ENCODE measurements at places on chromosomes 3 and 15. TPM values are rescaled to one million over a fixed set of nuclear protein-coding genes. Genes with fewer than 3 reads are reported as not detected.
A peak's percentile ranks its signal among the peaks of the same experiment; 100 is the strongest.

MIX23 gene
- total RNA-seq: 60.7 TPM

- H3K27me3 ChIP-seq: no peaks in the 10 kb centered on the region
- no peak overlapping the region for H3K4me3 ChIP-seq
- H3K4me1 ChIP-seq: no peaks in the 10 kb centered on the region
- H3K36me3 ChIP-seq: no peaks in the 10 kb centered on the region
- no peak overlapping the region for H3K27ac ChIP-seq
- no peak for DNase-seq
Observed at GRCh38 chr3:49663831-49664230, 10.3 kb upstream of the APEH start.

GRCh38 chr15:62320259-62320658 is 155.2 kb upstream of the C2CD4B start:
- H3K4me1 ChIP-seq: no peaks in the 10 kb centered on the region
- no peaks in the 10 kb centered on the region for H3K36me3 ChIP-seq
- no peak overlapping the region for H3K27ac ChIP-seq
- H3K4me3 ChIP-seq: no peak overlapping the region
- H3K27me3 ChIP-seq: peaks cover 44% of the 10 kb centered on the region
- no peak for DNase-seq

DNA sequence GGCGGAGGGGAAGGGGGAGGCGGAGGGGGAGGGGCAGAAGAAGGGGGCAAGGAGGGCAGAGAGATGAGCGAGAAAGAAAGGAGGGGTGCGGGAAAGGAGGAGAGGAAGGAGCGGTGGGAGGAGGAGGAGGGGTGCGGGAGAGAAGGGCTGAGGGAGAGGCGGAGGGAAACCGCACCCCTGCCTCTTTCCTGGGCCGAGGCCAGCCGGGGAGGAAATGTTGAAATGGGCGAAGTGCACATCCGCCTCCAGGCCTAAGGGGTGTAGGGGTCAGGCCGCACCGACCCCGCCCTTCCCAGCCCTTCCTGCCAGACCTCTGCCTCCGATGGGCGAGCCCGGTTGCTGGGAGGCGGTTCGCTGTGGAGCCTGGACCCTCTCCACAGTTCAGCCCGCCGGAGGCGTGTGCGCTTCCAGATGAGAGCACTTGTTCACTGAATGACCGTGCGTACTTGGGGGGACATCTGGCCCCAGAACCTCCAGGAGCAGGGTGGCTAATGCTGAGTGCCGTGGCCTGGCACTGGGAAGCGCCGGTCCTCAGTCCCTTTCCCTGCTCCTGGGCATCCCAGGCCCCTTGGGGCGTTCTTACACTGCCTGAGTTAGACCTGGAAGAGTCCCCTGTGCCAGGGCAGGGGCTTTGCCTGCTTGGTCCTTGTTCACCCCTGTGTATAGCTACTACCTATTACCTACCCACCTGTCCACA is 110.3 kb upstream of the KLF13 start:
- no peak overlapping the region for H3K27ac ChIP-seq
- H3K27me3 ChIP-seq: no peaks in the 10 kb centered on the region
- H3K36me3 ChIP-seq: no peaks in the 10 kb centered on the region

DNA sequence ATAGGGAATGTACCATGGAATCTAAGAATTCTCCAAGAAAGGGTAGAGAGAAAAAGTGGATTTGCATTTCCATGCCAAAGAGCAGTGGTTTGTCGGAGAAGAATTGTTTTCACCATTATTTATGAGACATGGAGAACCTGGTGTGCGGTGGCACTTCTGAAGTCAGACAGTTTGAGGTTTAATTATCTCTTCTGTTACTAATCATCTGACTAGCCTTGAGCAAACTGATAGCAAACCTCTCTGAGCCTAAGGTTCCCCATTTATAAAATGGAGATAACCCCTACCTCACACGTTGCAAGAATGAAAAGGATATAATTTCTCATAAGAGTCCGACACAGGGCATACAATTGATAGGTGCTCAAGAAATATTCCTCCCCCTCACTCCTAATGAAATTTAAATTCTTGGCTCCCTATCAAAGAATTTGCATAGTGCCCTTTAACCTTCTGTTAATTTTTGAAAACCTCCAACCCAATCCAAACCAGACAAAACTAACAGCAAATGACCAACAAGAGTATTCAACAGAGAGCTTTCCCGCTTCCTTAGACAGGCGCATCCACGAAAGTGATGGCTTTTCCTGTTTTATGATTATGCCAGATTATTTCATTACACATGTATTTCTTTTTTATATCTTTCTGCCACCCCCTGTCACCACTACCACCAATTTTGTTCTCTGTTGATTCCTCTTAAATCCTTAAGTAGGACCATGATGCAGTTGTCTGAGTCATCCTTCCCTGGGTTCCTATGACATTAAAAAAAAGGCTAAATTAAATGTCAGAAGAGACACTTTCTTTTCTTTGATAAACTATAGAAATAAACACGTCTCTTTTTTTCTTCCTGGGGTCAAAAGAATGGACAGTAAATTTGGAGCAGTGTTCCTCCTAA is 28.5 kb downstream of the TMEM212 start:
- H3K27me3 ChIP-seq: no peaks in the 10 kb centered on the region
- peaks cover 16% of the 10 kb centered on the region for H3K4me1 ChIP-seq
- no peaks in the 10 kb centered on the region for H3K36me3 ChIP-seq
- H3K4me3 ChIP-seq: no peak overlapping the region

DNA sequence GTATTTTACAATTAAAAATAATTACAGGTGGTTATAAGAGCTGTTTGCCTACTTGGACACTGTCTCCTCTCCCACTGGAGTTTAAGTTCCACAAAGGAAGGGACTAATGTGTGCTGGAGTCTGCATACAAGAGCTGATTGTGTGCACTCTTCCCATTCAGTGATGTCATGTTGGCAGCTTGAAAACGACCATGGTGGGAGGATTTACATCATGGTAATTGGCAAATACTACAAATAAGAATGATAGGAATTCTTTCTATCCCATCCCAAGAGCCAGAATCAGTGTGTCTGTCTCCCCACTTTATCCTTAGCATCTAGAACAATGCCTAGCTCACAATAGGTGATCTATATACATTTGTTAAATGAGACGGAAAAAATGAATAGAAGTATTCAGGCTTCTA is 14.1 kb downstream of the ITGA11 start:
- no peak overlapping the region for H3K4me3 ChIP-seq
- peak; percentile 36 for DNase-seq
- H3K27me3 ChIP-seq: no peaks in the 10 kb centered on the region
- no peaks in the 10 kb centered on the region for H3K4me1 ChIP-seq
- H3K27ac ChIP-seq: no peak overlapping the region

DNA sequence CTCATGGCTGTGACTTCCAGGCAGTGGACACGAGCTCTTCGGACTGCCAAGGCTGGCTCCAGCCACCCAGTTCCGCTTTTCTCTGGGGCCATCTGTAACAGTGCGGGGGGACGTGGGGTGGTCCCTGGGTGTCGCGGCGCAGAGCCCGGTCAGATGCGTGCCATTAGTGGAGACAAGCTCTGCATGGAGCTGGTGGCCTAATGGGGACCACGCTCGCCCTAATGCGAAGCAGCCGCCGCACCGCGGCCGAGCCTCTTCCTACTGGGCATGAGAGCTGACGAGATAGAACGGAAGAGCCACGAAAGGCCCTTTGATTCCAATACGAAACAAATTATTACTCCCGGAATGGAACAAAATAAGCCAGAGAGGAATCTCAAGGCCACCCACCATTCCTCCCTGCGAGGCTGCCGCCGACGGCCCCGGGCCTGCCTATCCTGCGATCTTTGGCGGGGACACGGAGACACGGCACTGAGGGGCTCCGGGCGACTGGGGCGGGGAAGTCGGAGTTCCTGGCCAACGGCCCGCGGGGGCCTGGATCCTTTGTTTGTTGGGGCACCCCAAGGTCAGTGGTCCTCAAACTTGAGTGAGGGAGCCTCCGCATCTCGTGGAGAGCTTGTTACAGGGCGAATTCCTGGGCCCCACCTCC is 18.1 kb downstream of the FOXL2 start:
- no peak overlapping the region for H3K27ac ChIP-seq
- H3K4me3 ChIP-seq: no peak overlapping the region
- no peaks in the 10 kb centered on the region for H3K4me1 ChIP-seq
- H3K36me3 ChIP-seq: no peaks in the 10 kb centered on the region
- peaks cover 16% of the 10 kb centered on the region for H3K27me3 ChIP-seq

- H3K4me3 ChIP-seq: no peak overlapping the region
- H3K27ac ChIP-seq: peak overlapping the region; percentile 26
- DNase-seq: peak; percentile 94
- H3K27me3 ChIP-seq: no peaks in the 10 kb centered on the region
- no peaks in the 10 kb centered on the region for H3K36me3 ChIP-seq
Observed at GRCh38 chr3:171838218-171838720, 4.9 kb upstream of the TMEM212 start.

GRCh38 chr15:28981921-28982320 is 96.1 kb downstream of the APBA2 start:
- H3K4me3 ChIP-seq: no peak overlapping the region
- peaks cover 5% of the 10 kb centered on the region for H3K4me1 ChIP-seq
- H3K27me3 ChIP-seq: no peaks in the 10 kb centered on the region
- H3K36me3 ChIP-seq: no peaks in the 10 kb centered on the region
- H3K27ac ChIP-seq: no peak overlapping the region

- H3K36me3 ChIP-seq: no peaks in the 10 kb centered on the region
- H3K4me3 ChIP-seq: no peak overlapping the region
- no peaks in the 10 kb centered on the region for H3K27me3 ChIP-seq
- H3K4me1 ChIP-seq: no peaks in the 10 kb centered on the region
- H3K27ac ChIP-seq: no peak overlapping the region
Observed at GRCh38 chr15:57746786-57747185, 40.3 kb downstream of the POLR2M start.

- no peak for DNase-seq
- peaks cover 3% of the 10 kb centered on the region for H3K4me1 ChIP-seq
- H3K27ac ChIP-seq: no peak overlapping the region
- H3K36me3 ChIP-seq: no peaks in the 10 kb centered on the region
- no peaks in the 10 kb centered on the region for H3K27me3 ChIP-seq
Observed at GRCh38 chr3:37945807-37946530, 44.6 kb upstream of the VILL start.

DNA sequence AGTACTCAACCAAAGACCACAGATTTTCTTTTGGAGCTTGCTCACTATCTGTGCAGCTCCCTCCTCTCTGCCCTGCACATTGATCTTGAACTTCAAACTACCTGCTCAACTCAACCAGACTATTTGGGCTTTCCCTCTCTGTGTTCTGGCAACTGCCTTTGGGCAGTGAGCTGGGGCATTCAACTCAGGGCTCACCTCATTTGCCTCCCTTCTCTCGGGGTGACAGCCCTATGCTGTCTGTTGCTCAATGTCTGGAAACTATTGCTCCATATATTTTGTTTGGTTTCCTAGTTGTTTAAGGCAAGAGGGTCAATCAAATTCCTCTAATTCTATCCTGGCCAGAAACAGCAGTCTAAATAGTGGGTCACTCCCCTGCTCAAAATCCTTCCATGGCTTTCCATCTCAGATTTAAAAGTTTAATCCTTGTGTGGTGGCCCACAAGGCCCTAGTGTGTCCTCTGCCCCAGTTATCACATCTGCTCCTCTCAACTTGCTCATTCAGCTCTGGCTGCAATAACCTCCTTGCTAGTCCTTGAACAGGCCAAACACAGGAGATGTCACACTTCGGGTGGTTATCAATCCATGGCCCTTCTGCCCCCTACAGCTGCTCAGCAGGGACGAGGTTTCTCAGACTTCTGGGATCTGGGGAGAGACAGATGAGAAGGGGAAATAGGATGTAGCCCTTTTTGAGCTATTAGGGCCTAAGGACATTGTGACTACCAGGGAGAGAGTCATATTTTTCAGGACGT is 67.8 kb downstream of the SNRK start:
- DNase-seq: no peak
- H3K36me3 ChIP-seq: no peaks in the 10 kb centered on the region
- H3K27me3 ChIP-seq: no peaks in the 10 kb centered on the region

MESP2 gene
- 0.32 TPM for total RNA-seq

SIDT1 gene
- total RNA-seq: not detected

MDFIC2 gene
- not detected for total RNA-seq
